Central memory CD4-positive, alpha-beta T cell (primary cell): ENCODE measurements at places on chromosomes 4 and X.

DNA sequence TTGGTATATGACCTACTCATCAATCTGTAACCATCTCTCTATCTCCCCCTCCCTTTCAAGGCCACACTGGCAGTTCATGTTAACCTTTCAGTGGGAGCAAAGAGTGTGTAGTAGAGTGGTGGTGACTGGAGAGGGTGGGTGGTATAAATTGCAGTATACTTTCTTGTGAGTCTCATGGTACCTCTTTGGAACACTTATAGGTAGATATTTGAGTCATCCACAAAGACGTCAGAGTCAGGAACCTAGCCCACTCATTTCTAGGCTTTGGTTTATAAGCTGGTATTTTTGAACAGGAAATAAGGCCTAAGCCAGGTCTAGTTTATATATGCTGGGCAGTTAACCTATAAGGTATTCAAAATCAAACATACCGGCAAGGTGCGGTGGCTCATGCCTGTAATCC, 36.3 kb downstream of the RLIM start:
- DNase-seq: no peak

DNA sequence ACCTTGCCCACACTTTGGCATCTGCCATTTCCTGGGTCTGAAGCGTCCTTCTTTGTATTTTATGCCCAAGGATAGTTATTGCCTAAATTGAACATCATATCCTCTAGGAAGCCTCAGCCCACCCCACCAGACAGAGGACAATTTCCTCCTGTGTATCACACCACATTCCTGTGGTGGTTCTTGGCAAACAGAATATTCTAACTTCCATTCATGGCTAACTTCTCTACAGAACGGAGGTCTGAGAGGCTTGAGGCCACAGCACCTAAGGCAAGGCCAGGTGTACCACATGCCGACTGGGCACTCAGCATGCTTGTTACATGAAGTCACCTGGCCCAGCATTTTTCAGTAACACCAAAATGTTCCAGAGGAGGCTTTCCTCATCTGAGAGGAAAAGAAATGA, 42.4 kb downstream of the CD99L2 start:
- DNase-seq: no peak

DNA sequence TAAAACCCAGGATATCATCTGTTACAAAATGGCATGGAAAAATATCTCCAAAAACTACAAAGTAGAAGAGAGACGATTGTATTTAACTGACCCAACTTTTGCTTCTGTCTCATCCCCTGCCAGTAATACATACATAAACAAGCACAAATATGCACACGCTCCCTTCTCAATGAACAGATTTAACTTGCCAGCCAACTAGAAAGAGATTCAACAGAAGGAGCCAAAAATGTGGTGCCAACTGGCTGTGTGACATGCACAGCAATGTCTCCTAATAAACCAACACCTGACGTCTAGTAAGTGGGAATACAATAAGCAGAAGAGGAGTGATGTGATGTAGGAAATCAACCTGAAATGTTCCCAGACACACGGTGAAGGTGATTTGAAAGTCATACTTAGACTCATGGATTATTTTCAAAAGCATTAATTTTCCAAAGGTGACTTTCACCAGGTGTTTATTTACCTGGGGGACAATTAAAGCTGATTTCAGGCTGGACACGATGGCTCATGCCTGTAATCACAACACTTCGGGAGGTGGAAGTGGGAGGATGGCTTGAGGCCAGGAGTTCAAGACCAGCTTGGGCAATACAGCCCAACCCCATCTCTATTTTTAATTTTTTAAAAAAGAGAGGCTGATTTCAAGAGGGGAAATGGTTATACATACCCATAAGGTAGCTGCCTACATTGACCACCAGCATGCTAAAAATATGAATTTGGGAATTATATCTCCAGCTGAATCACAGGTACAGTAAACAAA, 33.7 kb downstream of the SH3RF1 start:
- no peak for DNase-seq

DNA sequence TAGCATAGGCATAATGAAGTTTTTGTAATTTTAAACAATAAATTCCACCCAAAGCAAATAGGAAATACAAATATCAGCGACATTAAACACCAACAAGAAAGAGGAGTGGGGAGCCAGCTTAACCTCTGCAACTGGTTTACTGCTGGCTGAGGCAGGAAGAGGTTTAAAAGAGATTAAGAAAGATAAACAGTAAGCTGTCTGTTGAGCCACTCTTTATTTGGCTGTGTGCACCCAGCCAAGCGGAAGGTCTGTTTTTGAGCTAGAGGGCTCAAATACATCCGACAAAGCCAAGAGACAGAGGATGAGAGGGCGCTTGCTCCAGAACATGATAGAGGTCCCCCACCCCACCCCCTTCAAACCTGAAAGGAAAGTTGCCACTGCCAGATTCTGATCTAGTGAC, 191.4 kb downstream of the MGST2 start:
- no peak for DNase-seq
